ENCODE measurements at places on chromosomes 6 and 20. TPM values are rescaled to one million over a fixed set of nuclear protein-coding genes. Genes with fewer than 3 reads are reported as not detected.

The SEL1L2 gene
- not detected for total RNA-seq

The SAPCD1 gene
- 11.1 TPM for total RNA-seq

The SERPINB6 gene
- total RNA-seq: 58.9 TPM

The EFCAB8 gene
- total RNA-seq: 3.8 TPM

The RPP40 gene
- total RNA-seq: 3.8 TPM

The ZC3H12D gene
- total RNA-seq: 190 TPM

The HNF4A gene
- total RNA-seq: not detected

The SLC17A1 gene
- total RNA-seq: not detected

The GSTA3 gene
- not detected for total RNA-seq

The FLRT3 gene
- not detected for total RNA-seq

The APOBEC2 gene
- total RNA-seq: not detected

The LAMA5 gene
- 89.7 TPM for total RNA-seq

The SLC24A3 gene
- total RNA-seq: not detected

The SMPDL3A gene
- total RNA-seq: 1.2 TPM

The TMEM244 gene
- total RNA-seq: not detected

The ADGRF1 gene
- total RNA-seq: not detected

The CST5 gene
- not detected for total RNA-seq

The ATP6V1G2 gene
- 4.4 TPM for total RNA-seq

The XKR7 gene
- 0.10 TPM for total RNA-seq

The OR2H1 gene
- not detected for total RNA-seq

The EEF1A2 gene
- total RNA-seq: 2.2 TPM

The PTPRT gene
- total RNA-seq: not detected

The TP53TG5 gene
- not detected for total RNA-seq

The CNKSR3 gene
- total RNA-seq: not detected

The SIM1 gene
- not detected for total RNA-seq

The HLA-DOB gene
- total RNA-seq: 109 TPM

The TBX18 gene
- not detected for total RNA-seq

The ZSCAN31 gene
- total RNA-seq: 4.6 TPM

The SLC32A1 gene
- total RNA-seq: not detected

The ULBP3 gene
- total RNA-seq: 0.69 TPM

The MC3R gene
- total RNA-seq: not detected

The RALGAPB gene
- total RNA-seq: 63.4 TPM
